ENCODE measurements at places on chromosomes 7 and 10. TPM values are rescaled to one million over a fixed set of nuclear protein-coding genes. Genes with fewer than 3 reads are reported as not detected.
A peak's percentile ranks its signal among the peaks of the same experiment; 100 is the strongest.

GRCh38 chr7:150823484-150824126 is 23.0 kb downstream of the TMEM176A start:
- no peak overlapping the region for H3K27ac ChIP-seq
- no peaks in the 10 kb centered on the region for H3K4me1 ChIP-seq
- no peak for DNase-seq
- no peaks in the 10 kb centered on the region for H3K27me3 ChIP-seq

GRCh38 chr10:103443475-103444185 is 8.5 kb downstream of the CALHM2 start:
- no peaks in the 10 kb centered on the region for H3K27me3 ChIP-seq
- H3K4me3 ChIP-seq: no peak overlapping the region
- no peak overlapping the region for H3K27ac ChIP-seq
- H3K4me1 ChIP-seq: no peaks in the 10 kb centered on the region
- DNase-seq: no peak

DNA sequence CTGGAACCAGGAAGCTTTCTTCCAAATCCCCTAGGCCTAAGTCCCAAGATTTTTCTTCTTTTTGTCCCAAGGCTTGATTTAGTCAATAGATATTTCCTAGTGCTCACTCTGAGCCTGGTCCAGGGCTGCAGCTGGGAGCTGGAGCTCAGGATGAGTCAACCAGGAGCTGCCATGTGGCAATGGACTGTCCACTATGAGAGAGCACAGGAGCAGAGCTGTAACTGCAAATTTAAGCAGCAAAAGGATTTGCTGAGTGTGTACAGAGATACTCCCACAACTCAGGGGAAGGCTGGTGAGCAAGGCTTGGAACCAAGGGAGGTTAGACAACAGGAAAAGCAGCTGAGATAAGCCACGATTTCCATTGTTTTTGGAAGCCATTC is 92.1 kb upstream of the CXCL12 start:
- DNase-seq: no peak
- no peaks in the 10 kb centered on the region for H3K4me1 ChIP-seq
- H3K4me3 ChIP-seq: no peak overlapping the region
- H3K27ac ChIP-seq: no peak overlapping the region
- no peaks in the 10 kb centered on the region for H3K27me3 ChIP-seq
- no peaks in the 10 kb centered on the region for H3K36me3 ChIP-seq

Gene SPDYE2
- total RNA-seq: not detected

Gene ADK
- 50.9 TPM for total RNA-seq

GRCh38 chr7:114051871-114052331 is 133.1 kb upstream of the PPP1R3A start:
- no peaks in the 10 kb centered on the region for H3K27me3 ChIP-seq
- no peaks in the 10 kb centered on the region for H3K4me1 ChIP-seq
- H3K27ac ChIP-seq: no peak overlapping the region
- DNase-seq: no peak
- H3K4me3 ChIP-seq: no peak overlapping the region

DNA sequence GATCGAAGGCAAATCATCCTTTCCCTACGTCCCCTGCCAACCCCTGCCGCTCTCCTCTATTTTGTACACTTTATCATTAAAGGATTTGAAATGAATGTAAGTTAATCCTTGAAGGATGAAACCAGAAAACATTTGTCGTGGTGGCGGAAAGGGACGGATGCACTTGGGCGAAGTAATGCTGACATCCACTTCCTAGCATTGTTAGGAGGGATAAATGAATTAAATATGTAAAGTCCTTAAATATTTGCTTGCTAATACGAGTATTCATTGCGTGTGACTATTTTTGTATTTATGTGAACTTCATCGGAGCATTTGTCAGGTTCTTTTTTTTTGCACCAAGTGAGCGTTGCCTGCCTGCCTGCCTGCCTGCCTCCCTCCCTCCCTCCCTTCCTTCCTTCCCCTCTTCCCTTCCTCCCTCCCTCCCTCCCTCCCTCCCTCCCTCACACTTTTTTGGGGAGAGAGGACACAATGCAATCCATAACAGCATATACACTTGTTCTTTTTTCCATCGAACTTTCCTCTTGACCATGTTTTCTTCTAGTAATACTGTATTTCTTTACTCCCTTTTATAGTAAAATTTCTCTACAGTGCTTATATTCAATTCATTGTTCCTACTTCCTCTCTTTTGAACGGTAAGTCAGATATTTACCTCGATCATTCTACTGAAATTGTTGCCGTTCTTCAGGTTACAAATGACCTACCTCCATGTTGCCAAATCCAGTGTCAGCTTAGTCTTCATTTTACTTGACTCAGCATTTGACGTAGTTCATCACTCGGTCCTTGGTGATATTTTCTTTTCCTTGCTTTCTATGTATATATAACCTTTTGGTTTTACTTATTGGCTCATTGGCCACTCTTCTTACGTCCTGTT is 831 bp downstream of the CCDC7 start:
- H3K27me3 ChIP-seq: no peaks in the 10 kb centered on the region
- DNase-seq: no peak
- no peaks in the 10 kb centered on the region for H3K36me3 ChIP-seq
- peaks cover 21% of the 10 kb centered on the region for H3K4me1 ChIP-seq
- peak overlapping the region; percentile 63 for H3K4me3 ChIP-seq

DNA sequence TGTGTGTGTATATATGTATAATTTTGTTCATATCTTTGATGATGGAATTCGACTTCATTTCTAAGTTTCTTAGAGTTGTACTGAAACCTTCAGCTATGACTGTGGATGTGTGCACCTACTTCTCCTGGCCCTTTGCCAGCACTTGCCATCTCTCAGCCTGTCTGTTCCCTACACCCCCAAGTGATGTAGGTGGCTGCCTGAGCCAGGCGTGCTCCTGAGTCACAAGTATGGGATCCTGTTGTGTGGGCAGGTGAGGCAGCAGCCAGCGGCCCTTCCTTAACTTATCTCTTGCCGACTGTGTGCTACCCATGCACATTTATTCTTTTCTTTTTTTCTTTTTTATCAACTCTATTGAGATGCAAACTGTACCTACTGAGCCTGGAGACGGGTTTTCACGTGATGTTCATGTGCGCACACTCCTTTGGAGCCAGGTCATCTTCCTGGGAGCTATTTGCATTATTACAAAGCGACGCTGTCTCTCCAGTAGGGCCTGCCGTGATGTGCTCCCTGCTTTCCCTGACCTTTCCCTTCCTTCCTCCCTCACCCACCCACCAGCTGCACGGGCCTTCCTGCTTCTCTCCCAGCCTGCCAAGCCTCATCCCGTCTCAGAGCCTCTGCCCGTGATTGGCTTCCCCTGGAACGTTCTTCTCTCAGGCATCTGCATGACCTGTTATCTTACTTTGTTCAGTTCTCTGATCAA is 31.3 kb upstream of the GALNT11 start:
- no peak for DNase-seq
- no peaks in the 10 kb centered on the region for H3K4me1 ChIP-seq
- no peak overlapping the region for H3K4me3 ChIP-seq

- H3K27me3 ChIP-seq: no peaks in the 10 kb centered on the region
- no peak overlapping the region for H3K4me3 ChIP-seq
Measured at GRCh38 chr7:70574314-70574834, 557.6 kb upstream of the GALNT17 start.

- no peaks in the 10 kb centered on the region for H3K36me3 ChIP-seq
- no peaks in the 10 kb centered on the region for H3K27me3 ChIP-seq
- no peaks in the 10 kb centered on the region for H3K4me1 ChIP-seq
Measured at GRCh38 chr7:158299607-158300006, 288.0 kb downstream of the PTPRN2 start.

Gene UPK3B
- 2.5 TPM for total RNA-seq

All from tibial nerve (tissue), 4 donors.